ENCODE measurements at places on chromosomes 13 and 19.

DNA sequence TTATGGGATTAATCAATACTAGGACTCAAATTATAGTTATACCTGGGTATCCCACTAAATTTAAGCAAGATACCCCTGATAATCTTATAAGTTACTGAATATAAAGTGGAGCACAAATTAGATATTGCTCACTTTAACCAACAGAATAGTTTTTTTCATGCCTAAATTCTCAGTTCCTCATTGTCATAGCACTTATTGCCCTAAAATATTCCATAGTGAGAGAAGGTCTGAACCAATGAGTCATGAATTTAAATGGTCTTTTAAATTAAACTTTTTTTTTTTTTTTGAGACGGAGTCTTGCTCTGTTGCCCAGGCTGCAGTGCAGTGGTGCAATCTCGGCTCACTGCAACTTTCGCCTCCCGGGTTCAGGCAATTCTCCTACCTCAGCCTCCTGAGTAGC is 42.4 kb downstream of the ZNF136 start:
- H3K27ac ChIP-seq: no peak overlapping the region
- H3K4me3 ChIP-seq: no peak overlapping the region
- H3K27me3 ChIP-seq: no peaks in the 10 kb centered on the region
- H3K36me3 ChIP-seq: no peaks in the 10 kb centered on the region
- no peak for DNase-seq

- no peak for DNase-seq
- no peak overlapping the region for H3K4me3 ChIP-seq
- H3K27me3 ChIP-seq: no peaks in the 10 kb centered on the region
- no peaks in the 10 kb centered on the region for H3K36me3 ChIP-seq
Measured at GRCh38 chr19:41018736-41019290, 27.7 kb downstream of the CYP2B6 start.

GRCh38 chr13:77853703-77854102 is 64.9 kb downstream of the EDNRB start:
- H3K4me3 ChIP-seq: no peak overlapping the region
- H3K4me1 ChIP-seq: no peaks in the 10 kb centered on the region
- no peaks in the 10 kb centered on the region for H3K27me3 ChIP-seq
- no peak for DNase-seq
- H3K36me3 ChIP-seq: no peaks in the 10 kb centered on the region

- H3K27me3 ChIP-seq: no peaks in the 10 kb centered on the region
- H3K27ac ChIP-seq: no peak overlapping the region
- DNase-seq: peak; percentile 12
- no peaks in the 10 kb centered on the region for H3K36me3 ChIP-seq
Measured at GRCh38 chr13:75258159-75258782, 223.7 kb downstream of the TBC1D4 start.

DNA sequence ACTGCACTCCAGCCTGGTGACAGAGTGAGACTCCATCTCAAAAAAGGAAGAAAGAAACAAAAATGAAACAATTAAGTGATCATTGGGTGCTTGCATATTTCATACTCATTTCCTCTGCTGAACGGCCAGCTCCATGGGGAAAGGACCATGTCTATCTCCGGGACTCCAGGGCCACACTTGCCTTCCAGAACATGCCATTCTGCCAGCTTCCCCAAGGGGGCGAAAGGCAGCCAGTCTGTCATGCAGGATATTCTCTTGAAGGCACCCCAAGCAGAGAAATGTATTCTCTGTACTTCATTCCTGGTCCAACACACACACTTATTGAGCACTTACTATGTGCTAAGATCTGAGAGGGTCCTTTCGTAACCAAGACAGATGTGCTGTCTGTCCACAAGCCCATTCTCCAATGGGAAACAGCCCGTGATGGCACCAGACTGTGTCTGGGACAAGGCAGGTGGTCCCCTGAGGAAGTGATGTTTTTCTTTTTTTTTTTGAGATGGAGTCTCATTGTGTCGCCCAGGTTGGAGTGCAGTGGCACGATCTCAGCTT is 10.2 kb upstream of the CARM1 start:
- H3K4me3 ChIP-seq: no peak overlapping the region
- H3K4me1 ChIP-seq: peaks cover 3% of the 10 kb centered on the region
- no peaks in the 10 kb centered on the region for H3K27me3 ChIP-seq
- H3K36me3 ChIP-seq: no peaks in the 10 kb centered on the region
- DNase-seq: no peak

DNA sequence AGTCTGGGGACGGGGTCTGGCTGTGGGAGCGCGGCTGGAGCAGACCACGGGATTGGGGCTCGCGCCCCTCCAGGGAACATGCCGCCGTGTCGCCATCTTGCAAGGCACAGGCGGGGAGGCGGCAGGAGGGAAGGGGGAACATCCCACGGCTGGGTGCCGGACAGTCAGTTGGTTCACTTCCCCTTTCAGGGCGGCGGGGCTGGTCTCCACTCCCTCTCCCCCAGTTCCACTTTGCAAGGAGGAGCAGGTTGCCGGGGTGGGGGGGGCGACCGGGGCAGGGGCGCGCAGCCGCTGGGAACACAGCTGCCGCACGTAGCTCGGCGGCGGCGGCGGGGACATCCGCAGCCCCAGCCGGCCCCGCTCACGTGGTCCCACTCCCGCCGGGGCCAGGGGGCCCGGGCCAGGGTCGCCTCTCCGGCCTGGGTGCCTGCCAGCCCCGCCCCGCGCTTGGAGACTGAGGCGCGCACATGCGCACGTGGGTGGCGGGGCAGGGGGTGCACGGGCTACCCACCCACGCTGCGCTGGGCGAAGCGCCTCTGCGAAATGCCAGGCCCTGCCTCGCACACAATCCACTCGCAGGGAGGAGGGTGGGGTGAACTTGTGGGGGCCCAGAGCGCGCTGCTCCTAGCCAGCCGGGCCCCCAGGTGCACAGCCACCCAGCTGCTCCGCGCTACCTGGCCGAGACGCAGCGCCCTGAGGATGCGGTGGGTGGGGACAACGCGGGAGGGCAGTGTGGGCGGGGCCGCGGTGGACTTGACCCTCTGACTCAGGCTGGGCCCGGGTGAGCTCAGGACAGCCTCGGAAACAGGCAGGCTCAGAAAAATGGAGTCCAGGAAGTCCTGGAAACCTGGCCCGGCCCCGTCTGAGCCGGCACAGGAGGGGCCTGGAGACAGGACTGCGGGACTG is 6.4 kb downstream of the KLF16 start:
- DNase-seq: no peak
- H3K36me3 ChIP-seq: peaks cover 1% of the 10 kb centered on the region
- H3K4me3 ChIP-seq: peak overlapping the region; percentile 24
- H3K27me3 ChIP-seq: no peaks in the 10 kb centered on the region
